ENCODE measurements at places on chromosomes 11 and 22.
A peak's percentile ranks its signal among the peaks of the same experiment; 100 is the strongest.

DNA sequence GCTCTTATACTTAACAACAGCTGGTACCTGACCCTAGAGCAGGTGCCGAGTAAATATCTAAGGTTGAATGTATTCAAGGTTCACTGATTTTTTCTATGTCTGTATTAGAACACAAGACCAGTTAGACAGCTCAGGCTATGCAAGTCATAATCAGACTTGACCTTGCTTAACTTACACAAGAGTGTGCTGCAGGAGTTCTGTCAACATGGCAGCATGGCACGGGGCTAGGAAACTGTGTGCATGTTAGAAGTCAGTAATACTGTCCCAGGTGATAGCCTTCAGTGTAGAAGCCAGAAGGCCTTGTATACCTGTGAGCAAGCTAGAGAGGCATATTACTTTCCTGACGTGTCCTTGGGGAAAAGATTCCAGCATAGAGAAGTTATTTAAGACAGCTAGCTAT is 253.1 kb downstream of the FAT3 start:
- no peak for DNase-seq

GRCh38 chr11:64152841-64153691 is 12.8 kb downstream of the MACROD1 start:
- DNase-seq = peak; percentile 54

DNA sequence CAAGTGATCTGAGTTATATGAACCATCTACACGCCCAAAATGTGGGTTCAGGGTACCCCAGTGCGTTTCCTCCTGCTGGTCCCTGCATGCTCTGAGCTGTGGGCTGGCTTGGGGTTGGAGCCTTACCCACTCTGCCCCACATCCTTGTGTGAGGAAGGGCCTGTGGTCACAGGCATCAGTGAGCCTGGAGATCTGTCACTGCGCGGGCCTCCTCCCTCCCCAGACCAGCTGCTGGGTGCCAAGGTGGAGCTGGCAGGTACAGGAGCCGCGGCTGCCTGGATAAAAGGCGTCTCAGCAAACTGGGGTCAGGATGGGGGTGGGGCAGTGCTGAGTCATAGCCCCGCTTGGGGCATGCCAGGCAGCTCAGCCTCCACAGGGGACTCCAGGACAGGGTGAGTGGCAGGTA is 17.9 kb downstream of the GNAZ start:
- peak; percentile 34 for DNase-seq

DNA sequence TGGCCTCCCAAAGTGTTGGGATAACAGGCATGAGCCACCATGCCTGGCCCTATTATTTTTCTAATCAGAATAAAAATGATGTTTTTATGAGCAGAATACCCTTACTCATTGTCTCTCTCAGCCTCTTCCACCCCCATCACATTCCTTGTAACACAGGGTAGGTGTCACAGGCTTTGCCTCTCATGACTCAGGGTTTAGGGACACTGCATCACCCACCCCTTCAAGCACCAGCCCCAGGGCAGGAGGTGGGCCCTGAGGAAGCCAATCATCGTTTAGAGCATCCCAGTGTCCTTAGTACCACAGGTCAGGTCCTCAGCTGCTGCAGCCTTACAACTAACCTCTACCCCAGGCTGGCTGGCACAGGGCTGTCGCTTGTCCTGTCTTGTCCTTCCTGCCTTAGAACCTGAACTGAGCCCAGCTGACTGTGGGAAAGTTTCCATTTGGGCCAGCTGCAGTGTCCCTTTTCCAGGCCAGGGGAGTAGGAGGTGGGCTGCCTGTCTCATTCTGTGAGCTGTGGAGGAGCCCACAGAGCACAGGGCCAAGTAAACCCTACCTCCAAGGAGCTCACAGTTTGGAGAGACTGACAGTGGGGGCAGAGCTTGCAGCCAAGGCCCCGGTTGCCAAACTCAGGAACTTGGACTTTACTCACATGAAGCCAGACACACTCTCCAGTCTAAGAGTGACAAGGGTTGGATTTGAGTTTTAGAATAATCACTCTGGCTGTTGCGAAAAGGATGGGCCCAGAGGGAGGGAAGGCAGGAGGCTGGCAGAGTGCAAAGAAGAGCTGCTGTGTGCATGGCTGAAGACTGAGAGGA is 19.5 kb upstream of the UVRAG start:
- DNase-seq = no peak

DNA sequence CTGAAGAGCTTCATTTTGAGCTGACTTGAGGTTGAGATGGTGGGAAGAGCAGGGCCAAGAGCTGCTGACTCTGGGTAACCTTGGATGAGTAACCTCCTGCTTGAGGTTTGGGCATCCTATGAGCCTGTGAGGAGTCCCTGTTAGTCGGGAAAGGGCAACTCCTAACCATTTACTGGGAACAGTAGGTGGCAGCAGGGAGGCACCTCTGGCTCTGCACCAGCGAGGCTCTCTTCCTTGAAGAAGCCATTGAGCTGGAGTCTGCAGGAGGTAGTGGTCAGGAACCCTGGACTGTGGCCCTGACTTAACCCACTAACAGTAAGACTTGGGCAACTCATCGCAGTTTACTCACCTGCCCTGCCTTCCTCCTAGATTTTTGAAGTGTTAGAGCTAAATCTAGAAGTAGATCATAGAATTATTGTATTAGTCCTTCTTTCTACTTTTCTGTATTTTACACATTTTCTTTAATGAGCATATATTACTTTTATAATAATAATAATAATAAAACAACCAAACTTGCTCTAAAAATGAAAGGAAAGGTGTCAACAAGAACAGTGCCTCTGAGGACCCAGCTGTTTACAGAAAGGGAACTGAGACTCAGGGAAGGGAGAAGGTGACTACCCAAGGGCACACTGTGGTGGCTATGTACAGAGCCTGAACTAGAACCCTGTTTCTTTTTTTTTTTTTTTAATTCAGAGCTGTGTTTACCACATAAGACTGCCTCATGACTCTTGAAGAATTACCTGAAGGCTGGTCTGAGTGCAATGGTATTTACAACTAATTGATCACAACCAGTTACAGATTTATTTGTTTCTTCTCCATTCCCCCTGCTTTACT is 47.5 kb downstream of the MEI1 start:
- DNase-seq = peak; percentile 67

GRCh38 chr11:123616505-123617198 is 37.8 kb downstream of the SCN3B start:
- peak; percentile 88 for DNase-seq
